ENCODE measurements at places on chromosomes 13 and 19.

DNA sequence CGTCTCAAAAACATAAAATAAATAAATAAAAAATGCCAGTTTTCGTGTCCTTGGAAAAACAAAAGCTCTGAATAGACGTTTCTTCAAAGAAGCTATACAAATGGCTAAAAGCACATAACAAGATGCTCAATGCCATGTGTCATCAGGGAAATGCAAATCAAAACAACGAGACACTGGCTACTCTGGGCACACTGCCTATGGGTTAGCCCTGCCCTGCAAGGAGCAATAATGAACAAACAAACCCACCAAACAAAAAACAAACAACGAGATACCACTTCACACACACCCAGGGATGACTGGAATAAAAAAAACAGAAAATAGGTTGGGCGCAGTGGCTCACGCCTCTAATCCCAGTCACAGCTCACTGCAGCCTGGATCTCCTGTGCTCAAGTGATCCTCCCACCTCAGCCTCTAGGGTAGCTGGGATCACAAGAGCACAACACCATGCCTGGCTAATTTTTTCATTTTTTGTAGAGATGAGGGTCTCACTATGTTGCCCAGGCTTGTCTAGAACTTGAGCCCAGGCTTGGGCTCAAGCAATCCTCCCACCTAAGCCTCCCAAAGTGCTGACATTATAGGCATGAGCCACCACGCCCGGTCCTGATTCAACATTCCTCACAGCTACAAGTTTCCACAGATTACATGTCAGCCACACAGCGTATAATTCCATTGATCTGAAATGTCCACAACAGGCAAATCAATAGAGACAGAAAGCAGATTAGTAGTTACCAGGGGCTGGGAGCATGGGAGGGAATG lies 15.5 kb upstream of the ISYNA1 start:
- no peak for DNase-seq

DNA sequence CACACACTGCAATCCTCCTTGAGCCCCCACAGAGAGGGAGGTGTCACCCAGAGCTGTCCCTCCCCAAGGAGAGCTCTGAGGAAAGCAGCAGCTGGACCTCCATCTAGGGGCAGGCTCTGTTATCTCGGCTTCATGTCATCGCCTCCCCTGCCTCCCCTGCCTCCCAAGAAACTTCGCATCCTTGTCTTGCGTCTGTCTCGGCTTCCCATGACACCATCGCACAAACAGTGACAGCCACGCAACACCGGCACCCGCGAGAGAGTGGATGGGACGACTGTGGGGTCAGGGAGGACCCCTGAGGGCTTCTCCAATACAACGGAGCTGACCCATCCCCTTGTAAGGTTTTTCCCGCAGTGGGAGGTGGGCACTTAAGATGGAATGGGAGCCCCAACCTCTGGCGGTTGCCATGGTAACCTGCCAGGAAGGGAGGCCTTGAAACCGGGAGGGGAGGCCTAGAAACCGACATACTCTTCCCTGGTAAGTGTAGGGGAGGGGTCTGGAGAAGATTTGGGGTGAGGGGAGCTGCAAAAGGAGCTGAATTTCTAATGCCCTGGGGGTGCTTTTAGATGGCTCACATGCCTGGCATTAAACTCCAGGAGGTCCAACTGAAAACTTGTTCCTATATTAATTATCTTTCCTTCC lies 16.3 kb downstream of the TLE2 start:
- no peak for DNase-seq

DNA sequence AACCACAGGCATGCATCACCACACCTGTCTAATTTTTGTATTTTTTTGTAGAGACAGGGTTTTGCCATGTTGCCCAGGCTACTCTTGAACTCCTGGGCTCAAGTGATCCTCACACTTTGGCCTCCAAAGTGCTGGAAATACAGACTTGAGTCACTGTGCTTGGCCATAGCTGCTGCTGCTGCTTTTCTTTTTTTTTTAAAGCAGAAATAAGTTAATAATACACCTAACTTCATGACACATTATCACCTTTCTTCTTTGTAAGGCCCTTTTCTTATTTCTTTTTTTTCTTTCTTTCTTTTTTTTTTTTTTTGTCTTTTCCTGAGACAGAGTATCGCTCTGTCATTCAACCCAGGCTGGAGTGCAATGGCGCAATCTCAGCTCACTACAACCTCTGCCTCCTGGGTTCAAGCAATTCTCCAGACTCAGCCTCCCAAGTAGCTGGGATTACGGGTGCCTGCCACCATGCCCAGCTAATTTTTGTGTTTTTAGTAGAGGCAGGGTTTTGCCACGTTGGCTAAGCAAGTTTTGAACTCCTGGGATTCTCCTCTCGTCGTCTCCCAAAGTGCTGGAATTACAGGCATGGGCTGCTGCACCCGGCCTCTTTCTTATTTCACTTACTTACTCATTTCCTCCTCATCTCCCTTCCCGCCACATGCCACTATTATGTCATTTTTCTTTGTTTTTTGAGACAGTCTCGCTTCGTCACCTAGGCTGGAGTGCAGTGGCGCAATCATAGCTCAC lies 8.7 kb downstream of the SHKBP1 start:
- DNase-seq: no peak

GRCh38 chr19:29964171-29964570 lies 22.1 kb downstream of the URI1 start:
- no peak for DNase-seq

Measured in hepatocyte (in vitro differentiated cells).